OCI-M1 (cell line): ENCODE measurements at places on chromosomes 6 and 20.

DNA sequence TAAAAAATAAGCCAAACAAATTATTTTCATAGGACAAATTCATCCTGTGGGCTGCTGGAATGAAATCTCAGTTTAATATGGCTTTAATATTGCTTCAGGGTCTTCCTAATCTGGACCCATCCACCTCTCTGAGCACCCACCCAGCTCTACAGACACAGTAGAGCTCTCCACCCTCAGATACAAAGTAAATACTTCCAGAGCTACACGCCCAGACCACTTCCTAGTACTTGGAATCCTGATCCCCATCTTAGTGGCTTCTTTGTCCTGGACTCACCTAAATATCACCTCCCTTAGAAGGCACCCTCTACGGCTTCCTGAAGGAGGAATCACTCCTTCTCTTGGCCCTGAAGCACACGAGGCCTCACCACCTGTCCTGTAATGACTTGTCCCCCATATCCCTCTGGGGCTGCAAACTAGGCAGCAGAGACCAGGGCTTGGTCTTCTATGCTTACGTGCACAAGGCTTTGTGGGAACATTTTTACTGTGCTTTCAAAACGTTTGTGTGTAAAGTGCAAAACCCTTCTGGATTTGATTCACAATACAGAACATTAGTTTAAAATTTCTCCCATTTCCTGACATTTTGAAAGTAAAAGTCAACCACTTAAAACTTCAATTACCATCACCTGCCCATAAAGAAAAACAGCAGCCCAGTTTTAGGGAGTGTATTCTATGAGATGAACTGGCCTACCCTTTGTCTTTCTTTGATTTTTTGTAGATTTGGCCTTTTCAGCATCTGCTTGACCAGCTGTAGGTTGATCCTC is 2.4 kb downstream of the CTCFL start:
- DNase-seq, result no peak

- DNase-seq, result peak; percentile 81
Observed at GRCh38 chr20:32537657-32538525, 47.2 kb downstream of the NOL4L start.

GRCh38 chr20:37081717-37082289 is 14.0 kb downstream of the RBL1 start:
- peak; percentile 22 for DNase-seq

GRCh38 chr20:13212750-13213149 is 8.3 kb upstream of the ISM1 start:
- DNase-seq, result peak; percentile 41

DNA sequence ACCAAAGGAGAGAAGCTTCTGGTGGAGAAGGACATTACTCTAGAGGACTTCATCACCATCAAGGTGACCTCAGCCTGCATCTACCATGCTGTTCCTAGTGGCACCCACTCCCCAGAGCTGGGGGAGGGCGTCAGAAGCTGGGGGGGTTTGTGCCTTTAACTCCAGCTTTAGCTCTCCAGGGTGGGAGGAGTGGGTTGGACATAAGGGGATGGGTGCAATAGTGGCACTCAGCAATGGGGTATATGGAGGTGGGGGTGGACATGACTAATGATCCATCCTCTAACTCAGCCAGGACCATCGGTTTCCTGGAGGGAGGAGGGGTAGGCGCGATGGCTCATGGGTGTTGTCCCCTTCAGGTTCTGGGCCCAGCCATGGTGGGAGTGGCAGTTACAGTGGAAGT is 40.1 kb downstream of the SNRPB start:
- DNase-seq, result no peak

DNA sequence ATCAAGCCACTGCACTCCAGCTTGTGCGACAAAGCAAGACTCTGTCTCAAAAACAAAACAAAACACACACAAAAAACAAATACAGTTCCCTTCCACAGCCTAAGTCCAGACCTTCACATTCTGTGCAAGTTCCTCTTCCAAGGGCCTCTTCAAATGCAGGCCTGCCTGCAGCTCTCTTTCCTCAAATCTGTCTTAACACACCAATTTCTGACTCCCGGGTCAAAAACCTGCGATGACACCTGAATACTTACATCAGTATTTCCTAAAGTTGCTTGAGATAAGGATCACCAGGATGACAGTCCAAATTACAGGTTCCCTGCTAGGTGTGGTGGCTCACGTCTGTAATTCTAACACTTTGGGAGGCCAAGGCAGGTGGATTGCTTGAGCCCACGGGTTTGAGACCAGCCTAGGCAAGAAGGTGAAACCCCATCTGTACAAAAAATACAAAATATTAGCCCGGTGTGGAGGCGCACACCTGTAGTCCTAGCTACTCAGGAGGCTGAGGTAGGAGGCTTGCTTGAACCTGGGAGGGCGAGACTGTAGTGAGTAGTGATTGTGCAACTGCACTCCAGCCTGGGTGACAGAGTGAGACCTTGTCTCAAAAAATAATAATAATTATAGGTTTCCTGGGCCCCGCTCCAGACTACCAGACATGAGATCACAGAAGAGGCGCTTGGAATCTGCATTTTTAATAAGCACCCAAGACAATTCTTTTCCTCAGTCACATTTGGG is 8.8 kb upstream of the PARD6B start:
- DNase-seq, result no peak

GRCh38 chr6:122753000-122753687 is 26.4 kb upstream of the FABP7 start:
- peak; percentile 42 for DNase-seq

DNA sequence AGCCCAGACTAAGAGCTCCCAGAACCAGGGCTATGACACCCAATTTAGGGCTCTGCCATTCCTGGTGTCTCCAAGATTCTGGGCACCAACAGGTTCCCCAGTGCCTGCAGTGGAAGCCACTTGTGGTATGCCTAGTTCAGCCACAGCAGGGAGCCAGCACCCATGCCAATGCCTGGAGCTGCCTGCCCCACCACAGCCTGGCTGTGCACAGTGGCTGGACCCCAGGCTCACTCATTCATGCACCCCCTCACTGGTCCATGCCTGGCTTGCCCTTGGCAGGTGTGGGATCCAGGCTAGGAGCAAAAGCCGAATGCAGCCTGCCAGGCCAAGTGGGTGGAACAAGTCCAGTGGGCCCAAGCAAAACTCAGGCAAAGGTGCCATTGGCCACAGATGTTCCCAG is 91.9 kb downstream of the MKKS start:
- DNase-seq, result no peak

DNA sequence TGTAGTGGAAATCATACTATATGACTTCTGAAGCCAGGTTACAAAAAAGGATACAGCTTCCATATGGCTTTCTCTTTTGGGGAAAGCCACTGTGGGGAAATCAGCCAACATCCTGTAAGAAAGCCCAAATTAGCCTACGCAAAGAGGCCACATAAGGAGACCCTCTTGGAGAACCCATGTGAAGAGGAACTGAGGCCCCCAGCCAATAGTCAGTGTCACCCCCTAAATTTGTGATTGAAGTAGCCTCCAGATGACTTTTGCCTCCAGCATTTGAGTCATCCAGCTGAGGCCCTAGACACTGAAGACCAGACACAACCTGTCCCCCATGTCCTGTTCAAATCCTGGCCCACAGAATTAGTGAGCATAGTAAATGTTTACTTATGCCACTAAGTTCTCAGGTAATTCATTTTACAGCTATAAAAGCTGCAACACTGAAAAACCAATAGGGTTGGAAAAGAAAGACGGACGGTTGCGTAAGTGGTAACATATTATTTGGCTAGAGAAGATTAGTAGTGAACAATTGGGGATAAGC is 60.4 kb downstream of the HMGCLL1 start:
- no peak for DNase-seq

- no peak for DNase-seq
Observed at GRCh38 chr6:14889188-14889587, 356.7 kb upstream of the JARID2 start.

DNA sequence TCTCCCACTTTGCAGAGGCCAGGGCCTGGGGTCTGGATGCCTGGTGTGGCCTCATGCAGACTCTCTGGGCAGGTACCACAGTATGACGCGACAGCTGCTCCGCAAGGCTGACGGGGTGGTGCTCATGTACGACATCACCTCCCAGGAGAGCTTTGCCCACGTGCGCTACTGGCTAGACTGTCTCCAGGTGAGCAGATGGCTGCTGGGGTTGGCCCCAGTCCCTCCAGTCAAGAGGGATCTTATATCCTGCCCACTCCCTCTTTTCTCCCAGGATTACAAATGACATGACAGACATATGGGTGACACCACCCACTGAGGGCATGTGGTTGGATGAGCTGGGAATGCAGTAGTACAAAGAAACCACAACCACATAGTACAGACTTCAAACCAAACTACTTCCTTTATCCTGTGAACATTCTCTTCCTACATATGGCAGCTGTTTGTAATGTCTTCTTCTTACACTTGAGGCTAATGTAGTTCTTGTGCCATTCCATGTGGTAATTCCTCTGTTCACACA is 29.9 kb downstream of the RAB44 start:
- DNase-seq, result no peak

DNA sequence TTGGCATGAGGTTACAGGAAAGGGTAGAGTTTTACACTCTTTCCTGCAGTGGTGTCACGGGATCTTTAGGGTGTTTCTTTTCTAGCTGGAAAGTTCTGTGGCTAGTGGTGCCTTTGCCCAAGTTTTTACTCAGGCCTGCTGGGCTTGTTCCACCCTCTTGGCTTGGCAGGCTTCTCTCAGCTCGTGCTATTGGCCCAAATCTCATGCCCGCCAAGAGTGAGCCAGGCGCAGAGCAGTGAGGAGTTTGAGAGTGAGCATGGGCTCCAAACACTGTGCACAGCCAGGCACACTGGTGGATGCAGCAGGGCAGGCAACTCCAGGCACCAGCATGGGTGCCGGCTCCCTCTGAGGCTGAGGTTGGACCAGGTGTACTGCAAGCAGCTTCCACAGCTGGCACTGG is 206.5 kb downstream of the SAMD5 start:
- no peak for DNase-seq

- DNase-seq, result peak; percentile 50
Observed at GRCh38 chr6:134585517-134585873, 267.6 kb upstream of the SGK1 start.

GRCh38 chr20:35992713-35993335 is 24.4 kb downstream of the CNBD2 start:
- peak; percentile 84 for DNase-seq

DNA sequence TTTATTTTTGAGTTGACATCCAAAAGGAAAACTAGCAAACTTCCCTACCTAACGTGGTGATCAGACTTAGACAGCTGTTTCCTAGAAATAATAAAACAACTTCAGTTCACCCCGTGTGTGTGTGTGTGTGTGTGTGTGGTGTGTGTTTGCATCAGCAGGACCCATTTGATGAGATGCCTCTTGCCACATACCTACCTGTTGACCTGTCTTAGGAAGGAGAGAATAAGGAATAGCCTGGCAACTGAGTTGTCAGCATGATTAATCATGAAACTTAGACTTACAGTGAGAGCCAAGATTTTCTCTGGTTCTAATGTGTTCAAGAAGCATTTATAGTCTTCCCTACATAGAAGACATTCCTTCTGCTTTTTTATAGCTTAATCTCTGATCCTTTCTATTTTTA is 16.1 kb upstream of the PBOV1 start:
- DNase-seq, result no peak

DNA sequence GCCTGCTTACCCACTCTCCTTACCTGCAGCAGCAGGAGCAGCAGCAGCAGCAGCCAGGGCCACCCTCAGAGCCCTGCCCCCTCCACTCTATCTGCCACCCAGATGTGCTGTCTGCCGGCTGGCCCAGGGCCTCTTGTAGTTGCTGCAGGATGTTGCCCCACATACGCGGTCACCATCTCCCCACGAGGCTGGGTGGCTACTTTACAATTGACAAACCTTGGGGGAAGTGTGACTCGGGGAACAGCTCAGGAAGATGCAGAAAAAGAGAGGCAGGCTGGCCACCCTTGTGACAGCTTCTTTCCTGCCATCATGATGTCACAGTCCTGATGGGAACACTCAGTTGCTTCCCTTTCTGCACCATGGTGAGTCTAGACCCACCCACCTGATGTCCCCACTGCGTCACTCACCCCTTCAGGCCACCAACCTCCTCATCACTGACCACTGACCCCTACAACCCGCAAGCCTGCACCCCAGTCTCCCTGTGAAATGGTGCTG is 14.5 kb downstream of the TREM1 start:
- no peak for DNase-seq

DNA sequence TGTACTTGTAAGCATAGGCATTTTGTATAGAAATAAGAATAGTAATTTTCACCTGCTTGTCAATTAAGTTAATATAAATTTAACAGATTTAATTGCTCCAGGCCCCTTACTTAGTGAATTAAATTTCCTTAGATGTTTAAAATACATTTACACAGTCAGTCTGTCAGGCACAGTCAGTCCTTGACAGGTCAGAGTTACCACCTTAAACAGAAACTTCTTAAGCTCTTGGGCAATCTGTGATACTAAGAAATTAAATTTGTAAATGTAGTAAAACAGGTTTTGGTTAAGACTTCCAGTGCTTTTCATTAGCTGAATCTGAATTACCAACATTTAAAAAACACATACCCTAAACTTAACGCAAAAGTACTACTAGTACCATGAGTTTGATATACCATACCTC is 15.9 kb downstream of the PTPRA start:
- DNase-seq, result no peak

- DNase-seq, result peak; percentile 63
Observed at GRCh38 chr20:40945754-40946450, 82.7 kb upstream of the TOP1 start.

DNA sequence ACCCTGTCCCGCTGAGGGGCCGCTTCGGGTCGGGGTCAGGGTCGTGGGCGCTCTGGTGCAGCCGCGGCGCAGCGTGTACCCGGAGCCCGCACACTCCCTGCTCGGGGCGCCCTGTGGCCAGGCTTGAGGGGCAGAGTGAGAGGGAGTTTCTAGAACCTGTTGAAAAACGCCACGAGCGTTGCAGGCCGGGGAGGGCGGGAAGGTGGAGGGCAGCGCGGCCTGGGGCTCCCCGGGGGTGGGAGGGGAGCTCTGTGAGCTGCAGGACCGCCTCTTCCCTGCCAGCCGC is 539 bp upstream of the BHLHE23 start:
- no peak for DNase-seq

GRCh38 chr6:125481056-125481455 is 179.3 kb upstream of the HDDC2 start:
- no peak for DNase-seq

DNA sequence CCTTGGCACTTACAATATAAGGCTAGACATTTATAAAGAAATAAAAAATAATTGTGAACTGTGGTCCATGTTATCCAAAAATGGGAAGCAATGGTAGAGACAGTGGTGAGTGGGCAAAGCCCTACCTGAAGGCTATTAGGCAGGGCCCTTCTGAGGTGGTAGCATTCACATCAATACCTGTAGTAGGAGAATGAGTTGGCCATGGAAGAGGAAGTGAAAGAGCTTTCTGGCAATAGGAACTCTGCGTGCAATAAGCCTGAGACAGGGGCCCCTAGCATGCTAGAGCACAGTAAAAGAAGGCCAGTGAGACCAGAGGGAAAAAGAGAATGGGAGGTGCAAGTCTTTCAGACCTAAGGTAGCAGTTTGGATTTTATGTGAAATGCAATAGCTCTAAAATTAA is 754.5 kb downstream of the PTPRT start:
- DNase-seq, result no peak

DNA sequence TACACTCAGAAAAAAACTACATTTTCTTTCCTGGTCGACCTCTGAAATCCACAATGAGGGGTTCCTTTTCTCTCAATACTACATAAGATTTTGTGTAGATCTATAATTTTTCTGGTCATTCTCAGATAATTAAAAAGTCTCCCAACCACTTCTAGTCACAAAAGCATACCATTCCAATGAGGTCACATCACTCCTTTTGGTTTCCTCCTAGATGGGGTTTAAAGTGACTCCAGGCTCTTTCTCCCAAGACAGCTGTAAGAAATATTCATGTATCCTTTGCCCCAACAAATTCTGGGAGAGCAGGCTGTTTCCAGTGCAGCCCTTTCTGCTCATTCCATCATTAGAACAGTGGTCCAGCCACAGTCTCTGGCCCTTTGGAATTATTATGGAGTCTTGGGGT is 43.1 kb upstream of the BEND6 start:
- DNase-seq, result no peak
